Stimulated activated CD4-positive, alpha-beta T cell treated with anti-CD3 and anti-CD28 coated beads, Interleukin-15, amount 100 ng/mL, for 1 hour (primary cell): ENCODE measurements at places on chromosomes 3 and 15.

GRCh38 chr15:61974759-61975158 is 85.5 kb downstream of the VPS13C start:
- no peak for DNase-seq

DNA sequence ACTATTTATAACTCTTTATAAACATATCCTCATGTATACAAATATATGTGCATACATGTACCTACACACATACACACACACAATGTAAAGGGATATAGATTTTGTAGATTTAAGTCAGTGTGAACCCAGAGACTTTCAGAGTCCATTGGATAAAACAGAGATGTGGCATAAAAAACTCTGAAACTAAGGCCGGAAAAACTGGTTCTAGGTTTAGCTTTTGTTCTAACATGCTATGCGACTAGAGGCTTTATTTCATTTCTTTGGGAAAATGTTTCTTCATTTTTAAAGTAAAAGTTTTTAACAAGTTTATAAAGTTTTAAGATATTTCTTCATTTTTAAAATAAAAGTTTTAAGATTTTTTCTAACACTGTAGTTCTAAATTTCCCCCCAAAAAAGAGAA is 36.7 kb downstream of the ZPLD1 start:
- no peak for DNase-seq

GRCh38 chr3:72444656-72445223 is 403.5 kb downstream of the SHQ1 start:
- no peak for DNase-seq

DNA sequence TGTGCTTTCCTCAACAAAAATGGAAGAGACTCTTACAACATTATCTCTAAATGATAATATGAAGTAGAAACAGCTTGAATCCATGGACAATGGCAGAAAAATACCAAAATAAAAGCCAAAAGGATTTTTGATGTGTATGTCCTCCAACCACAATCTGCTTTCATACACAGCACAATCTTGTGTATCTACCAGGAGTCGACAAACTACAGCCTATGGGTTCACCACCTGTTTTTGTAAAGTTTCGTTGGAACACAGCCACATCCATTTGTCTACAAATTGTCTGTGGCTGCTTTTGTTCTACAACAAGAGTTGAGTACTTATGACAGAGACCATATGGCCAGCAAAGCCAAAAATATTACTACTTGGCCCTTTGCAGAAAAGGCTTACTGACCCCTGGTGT is 88.7 kb upstream of the UBE2E2 start:
- DNase-seq, result no peak

- no peak for DNase-seq
Observed at GRCh38 chr3:111610189-111610588, 15.0 kb upstream of the ZBED2 start.

- DNase-seq, result no peak
Observed at GRCh38 chr3:70277304-70277703, 35.1 kb downstream of the MDFIC2 start.

DNA sequence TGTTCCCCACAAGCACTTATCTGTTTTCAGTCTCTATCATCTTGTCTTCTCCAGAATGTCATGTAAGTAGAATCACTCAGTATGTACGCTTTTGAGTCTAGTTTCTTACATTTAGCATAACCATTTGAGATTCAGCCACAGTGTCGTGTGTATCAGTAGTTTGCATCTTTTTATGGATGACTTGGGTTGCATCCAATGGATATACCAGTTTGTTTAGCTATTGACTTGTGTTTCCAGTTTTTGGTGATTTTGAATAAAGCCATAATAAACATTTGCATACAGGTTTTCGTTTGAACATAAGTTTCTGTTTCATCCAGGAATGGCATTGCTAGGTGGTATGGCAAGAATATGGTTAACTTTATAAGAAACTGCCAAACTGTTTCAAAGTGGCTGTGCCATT is 12.1 kb downstream of the GRIP2 start:
- DNase-seq, result no peak

DNA sequence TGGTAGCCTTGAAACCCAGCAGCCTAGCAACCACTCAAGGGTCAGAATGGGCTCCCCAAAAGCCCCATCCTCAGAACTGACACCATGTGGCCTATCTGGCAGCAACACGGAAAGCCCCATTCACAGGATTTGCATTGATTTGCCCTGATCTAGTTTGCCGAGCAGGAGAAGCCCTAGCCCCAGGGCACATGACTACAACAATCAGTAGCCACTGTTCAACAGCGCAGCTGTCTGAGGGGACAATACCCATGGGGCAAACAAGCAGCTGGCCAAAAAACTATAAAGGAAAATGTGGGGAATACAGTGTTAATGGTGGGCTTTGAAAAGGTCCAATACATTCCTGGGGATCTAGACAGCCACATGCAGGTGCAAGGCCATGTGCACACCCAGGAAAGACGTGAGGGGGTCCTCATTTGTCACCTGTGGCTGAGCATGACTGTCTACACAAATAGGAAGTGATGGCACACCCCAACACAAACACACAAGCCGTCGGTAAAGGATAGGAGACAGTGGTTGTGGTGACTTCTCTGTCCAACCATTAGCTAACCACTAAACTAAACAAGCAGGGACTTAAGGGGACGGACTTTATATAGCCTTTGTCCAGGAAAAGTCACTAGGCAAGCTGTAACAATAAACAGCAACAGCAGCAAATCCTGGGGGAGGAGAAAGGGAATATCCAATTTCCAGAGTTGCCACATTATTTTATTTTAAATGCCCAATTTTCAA is 113.7 kb downstream of the LRIG1 start:
- DNase-seq, result no peak

DNA sequence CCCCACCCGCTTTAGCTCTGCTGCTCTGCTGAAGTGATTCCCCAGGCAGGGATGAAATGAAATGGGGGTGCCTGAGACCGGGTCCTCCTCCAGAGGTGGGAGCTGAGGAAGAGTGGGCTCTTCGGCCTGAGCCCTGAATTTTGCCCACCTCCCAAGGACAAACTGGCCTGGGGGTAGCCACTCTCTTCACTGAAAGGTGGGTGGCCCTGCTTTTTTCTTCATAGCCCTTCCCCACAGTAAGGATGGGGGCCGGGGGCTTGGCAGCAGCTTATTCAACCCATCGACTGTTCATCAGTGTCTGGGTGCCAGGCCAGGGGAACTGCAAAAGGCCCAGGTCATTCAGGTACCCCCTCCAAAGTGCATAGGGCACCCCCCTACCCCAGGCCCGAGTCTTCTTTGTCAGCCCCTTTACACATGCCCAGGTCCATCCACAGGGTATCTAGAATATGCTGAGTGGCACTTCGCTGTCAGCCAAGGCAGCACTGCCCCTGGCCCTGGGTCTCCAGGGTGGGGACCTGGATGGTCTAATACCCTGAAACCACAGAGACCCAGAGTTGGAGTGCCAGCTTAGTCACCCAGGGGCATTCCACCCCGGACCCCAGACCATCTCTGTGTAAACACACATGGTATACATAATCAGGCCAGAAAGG is 7.9 kb downstream of the SCN5A start:
- no peak for DNase-seq

GRCh38 chr3:9810433-9810770 is 340 bp downstream of the TTLL3 start:
- no peak for DNase-seq

- DNase-seq, result no peak
Observed at GRCh38 chr15:28998511-28998910, 112.7 kb downstream of the APBA2 start.

GRCh38 chr3:111470032-111470431 is 72.0 kb upstream of the CD96 start:
- no peak for DNase-seq

- DNase-seq, result peak; percentile 49
Observed at GRCh38 chr15:40344631-40345120, 3.9 kb upstream of the CCDC9B start.

GRCh38 chr3:109071350-109072142 is 46.4 kb downstream of the MORC1 start:
- DNase-seq, result no peak

DNA sequence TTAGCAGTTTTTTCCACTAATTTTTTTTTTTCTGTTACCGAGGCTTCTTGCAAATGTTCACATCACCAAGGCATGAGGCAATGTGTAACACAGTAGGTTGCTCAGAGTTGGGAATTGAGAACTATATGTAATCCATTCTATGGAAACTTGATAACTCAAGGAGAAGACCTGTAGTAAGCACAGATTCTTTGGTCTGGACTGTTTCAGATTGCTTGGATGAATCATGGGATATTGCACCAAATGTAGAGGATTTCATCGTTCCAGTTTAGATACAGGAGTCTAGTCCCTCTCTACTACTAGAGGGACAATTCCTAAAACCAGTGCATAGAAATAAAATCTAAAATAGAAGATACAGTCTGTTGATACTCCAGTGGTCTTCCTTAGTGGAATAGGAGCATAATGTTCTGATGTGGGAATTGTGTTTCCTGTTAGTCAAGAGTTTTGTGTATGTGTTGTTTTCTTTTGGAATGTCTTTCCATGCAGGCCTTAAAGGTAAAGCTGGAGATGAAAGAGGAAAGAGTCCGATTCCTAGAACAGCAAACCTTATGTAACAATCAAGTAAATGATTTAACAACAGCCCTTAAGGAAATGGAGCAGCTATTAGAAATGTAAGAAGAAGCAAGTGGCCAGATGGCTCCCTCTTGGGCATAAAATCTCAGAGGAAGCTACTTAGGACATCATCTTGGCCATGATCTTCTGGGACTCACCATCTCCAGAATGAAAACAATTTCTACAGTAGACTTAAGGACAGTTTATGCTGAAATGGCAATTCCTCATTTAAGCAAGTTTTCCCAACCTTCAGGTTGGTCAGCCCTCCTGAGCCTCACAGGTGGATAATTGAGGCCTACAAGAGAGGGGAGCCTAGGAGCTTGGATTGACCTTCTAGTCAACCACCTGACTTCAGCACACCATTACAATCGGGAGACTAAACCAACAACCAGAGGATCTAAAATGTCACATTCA is 10.7 kb downstream of the KNSTRN start:
- no peak for DNase-seq

DNA sequence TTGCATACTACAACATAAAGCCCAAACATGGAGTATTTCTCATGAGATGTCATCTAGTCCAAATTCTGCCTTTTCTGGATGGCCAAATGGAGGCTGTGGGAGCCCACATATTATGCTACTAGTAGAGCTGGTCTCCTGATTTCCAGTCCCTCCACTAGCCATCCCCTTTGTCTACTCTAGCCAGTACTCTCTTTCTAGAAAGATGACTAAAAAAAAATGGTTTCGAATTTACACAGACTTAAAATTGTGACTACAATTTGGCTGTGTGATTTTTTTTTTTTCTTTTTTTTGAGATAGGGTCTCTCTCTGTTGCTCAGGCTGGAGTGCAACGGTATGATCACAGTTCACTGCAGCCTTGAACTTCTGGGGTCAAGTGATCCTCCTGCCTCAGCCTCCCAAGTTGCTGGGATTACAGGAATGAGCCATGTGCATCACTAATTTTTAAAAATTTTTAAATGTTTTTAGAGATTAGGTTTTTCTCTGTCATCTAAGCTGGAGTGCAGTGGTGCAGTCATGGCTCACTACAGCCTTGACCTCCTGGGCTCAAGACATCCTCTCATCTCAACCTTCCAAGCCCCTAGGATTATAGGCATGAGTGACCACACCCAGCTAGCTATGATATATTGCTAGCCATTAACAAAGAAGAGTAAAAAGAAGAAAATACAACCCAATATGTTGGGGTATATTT is 273.9 kb downstream of the ADAMTSL3 start:
- no peak for DNase-seq

DNA sequence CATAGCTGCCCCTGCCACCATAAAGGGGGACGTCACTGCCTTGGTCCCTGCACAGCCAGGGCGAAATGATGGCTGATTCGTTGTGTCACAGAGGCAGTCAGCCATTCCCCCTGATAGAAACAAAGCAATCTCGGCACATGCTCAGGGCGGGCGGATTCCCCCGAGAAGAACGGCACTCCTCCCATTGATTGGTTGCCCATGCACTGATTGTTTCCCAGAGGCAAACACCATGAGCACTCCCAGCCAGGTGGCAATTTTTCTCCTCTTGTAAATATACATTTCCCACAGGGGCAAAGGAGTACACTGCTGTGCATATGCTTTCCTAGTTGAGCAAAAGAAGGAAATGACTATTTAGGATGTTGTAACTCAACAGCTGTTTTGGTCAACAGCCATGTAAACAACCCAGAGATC is 56.5 kb downstream of the KY start:
- no peak for DNase-seq

GRCh38 chr3:36697229-36698001 is 66.9 kb downstream of the DCLK3 start:
- no peak for DNase-seq

DNA sequence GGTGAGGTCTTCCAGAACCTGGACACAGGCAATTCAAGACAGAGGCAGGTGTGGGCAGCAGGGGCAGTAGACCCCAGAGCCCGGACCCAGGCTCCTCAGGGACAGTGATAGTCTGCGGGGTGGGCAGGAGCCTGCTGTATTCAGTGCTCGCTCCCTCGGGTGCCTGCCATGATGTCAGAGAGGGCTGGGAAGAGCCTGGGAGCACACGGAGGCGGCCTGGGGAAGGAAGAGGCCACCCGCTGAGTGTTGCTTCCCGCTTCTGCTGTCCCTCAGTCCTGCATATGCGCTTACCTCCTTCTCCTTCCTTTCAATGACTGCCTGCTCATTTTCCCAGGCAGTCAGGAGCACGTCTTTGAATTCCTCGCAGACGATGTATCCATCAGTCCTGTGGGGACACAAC is 22.8 kb downstream of the TMEM43 start:
- no peak for DNase-seq

DNA sequence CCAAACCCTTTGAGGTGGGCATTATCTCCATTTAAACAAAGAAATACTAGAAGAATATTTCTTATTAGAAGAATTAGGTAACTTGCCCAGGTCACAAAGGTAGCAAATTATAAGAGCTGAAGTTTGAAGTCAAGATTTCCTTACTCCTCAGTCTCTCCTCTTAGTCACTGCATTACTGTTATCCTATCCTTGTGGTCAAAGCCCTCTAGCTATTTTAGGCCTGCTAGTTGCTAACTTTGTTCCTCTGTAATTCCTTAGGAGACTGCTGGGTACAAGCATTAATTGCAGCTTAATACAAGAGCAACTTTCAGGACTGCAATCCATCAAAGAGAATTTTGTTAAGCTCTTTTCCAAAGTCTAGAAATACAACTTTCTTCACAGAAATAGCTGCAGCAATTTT is 528.2 kb downstream of the ZIC1 start:
- no peak for DNase-seq

- no peak for DNase-seq
Observed at GRCh38 chr3:99965077-99965476, 147.4 kb downstream of the CMSS1 start.
